ENCODE measurements at places on chromosomes 4 and X. TPM values are rescaled to one million over a fixed set of nuclear protein-coding genes. Genes with fewer than 3 reads are reported as not detected.

- no peaks in the 10 kb centered on the region for H3K36me3 ChIP-seq
- no peak for DNase-seq
- no peaks in the 10 kb centered on the region for H3K4me1 ChIP-seq
- no peak overlapping the region for H3K27ac ChIP-seq
- H3K4me3 ChIP-seq, result no peak overlapping the region
Measured at GRCh38 chr4:169045862-169046584, 36.0 kb upstream of the CBR4 start.

GRCh38 chr4:128832243-128832625 lies 22.7 kb downstream of the JADE1 start:
- H3K27ac ChIP-seq, result peak overlapping the region; percentile 34
- peaks cover 12% of the 10 kb centered on the region for H3K4me1 ChIP-seq
- no peak for DNase-seq
- no peak overlapping the region for H3K4me3 ChIP-seq
- peaks cover 53% of the 10 kb centered on the region for H3K36me3 ChIP-seq
- no peaks in the 10 kb centered on the region for H3K27me3 ChIP-seq

DNA sequence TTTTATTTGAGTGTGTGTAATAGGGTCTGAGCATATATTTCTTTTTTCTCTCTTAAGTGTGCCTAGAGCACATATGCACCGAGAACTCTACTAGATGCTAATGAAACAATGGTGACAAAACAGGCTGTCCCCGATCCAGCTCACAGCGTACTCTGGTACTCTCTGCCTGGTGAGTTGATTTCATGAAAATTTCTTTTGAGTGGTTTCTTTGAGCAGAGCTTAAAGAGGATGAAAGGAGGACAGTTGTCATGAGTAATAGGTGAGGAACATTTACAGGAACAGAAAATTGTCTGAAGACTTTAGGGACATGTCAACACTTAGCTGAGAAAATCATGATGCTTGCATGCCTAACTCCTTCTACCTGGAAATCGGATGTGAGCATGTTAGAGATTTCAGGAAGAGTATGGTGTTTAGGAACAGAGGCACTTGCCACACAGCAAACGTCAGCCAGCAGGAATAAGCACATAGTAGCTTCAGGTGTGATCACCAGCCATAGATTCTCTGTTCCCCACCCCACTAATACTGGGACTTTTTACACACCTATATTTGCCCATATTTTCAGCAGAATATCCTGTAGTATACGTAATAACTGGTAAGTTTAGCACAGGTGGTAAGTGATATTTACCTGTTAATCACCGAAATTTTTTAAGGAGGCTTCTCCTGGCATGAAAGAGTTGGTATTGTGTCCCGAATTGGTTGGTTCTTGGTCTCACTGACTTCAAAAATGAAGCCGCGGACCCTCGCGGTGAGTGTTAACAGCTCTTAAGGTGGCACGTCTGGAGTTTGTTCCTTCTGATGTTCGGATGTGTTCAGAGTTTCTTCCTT lies 111.1 kb downstream of the ZNF330 start:
- peak overlapping the region; percentile 75 for H3K4me3 ChIP-seq
- peaks cover 7% of the 10 kb centered on the region for H3K27me3 ChIP-seq
- peaks cover 84% of the 10 kb centered on the region for H3K4me1 ChIP-seq
- H3K27ac ChIP-seq, result no peak overlapping the region

- H3K4me1 ChIP-seq, result no peaks in the 10 kb centered on the region
- peaks cover 6% of the 10 kb centered on the region for H3K27me3 ChIP-seq
- H3K4me3 ChIP-seq, result no peak overlapping the region
Measured at GRCh38 chrX:46209768-46210167, 335.5 kb downstream of the ZNF674 start.

DNA sequence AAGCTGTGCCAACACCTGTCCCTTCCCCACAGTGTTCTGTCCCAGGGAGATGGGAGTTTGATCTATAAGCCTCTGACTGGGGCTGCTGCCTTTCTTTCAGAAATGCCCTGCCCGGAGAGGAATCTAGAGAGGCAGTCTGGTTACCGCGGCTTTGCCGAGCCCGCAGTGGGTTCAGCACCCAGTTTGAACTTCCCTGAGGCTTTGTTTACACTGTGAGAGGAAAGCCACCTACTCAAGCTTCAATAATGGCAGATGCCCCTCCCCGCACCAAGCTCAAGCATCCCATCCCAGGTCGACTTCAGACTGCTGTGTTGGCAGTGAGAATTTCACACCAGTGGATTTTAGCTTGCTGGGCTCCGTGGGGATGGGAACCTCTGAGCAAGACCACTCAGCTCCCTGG lies 33.3 kb upstream of the ARSJ start:
- no peak for DNase-seq
- no peaks in the 10 kb centered on the region for H3K4me1 ChIP-seq
- no peaks in the 10 kb centered on the region for H3K27me3 ChIP-seq
- no peak overlapping the region for H3K27ac ChIP-seq

GRCh38 chrX:48590203-48591103 lies 6.8 kb upstream of the WDR13 start:
- H3K27me3 ChIP-seq, result no peaks in the 10 kb centered on the region
- H3K4me3 ChIP-seq, result no peak overlapping the region
- H3K36me3 ChIP-seq, result no peaks in the 10 kb centered on the region
- DNase-seq, result no peak

DNA sequence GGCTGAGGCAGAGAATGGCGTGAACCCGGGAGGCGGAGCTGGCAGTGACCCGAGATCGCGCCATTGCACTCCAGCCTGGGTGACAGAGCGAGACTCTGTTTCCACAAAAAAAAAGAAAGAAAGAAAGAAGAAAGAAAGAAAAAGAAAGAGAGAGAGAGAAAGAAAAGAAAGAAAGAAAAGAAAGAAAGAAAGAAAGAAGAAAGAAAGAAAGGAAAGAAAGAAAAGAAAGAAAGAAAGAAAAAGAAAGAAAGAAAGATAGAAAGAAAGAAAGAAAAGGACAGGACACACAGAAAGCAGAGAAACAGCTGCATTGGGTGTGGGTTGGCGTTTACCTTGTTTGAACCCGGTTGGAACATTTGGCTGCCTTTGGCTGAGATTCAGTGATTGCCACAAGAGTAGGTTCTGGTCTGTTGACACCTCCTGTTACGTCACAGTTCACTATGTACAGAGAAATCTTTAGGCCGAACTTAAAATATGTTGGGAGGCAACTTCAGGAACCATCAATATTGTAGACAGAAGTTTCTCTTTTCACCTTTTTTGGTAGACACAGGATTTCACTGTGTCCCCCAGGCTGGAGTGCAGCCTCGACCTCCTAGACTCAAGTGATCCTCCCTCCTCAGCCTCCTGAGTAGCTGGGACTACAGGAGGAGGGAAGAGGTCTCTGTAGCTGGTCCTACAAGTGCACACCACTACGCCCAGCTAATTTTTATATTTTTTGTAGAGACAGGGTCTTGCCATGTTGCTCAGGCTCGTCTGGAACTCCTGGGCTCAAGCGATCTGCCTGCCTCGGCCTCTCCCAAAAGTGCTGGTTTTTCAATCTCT lies 16.3 kb upstream of the PLCXD1 start:
- H3K27me3 ChIP-seq, result no peaks in the 10 kb centered on the region
- no peak for DNase-seq
- H3K27ac ChIP-seq, result no peak overlapping the region
- H3K36me3 ChIP-seq, result no peaks in the 10 kb centered on the region
- no peak overlapping the region for H3K4me3 ChIP-seq
- H3K4me1 ChIP-seq, result no peaks in the 10 kb centered on the region

- H3K27me3 ChIP-seq, result no peaks in the 10 kb centered on the region
- H3K36me3 ChIP-seq, result no peaks in the 10 kb centered on the region
- no peak overlapping the region for H3K4me3 ChIP-seq
- no peak overlapping the region for H3K27ac ChIP-seq
- H3K4me1 ChIP-seq, result no peaks in the 10 kb centered on the region
- no peak for DNase-seq
Measured at GRCh38 chr4:180449395-180449956, 1793.7 kb upstream of the TENM3 start.

GRCh38 chr4:24794916-24795665 lies at the start of gene SOD3:
TSS of gene SOD3 (plus strand) at chr4:24795573. CDS start at chr4:24799522, 3,949 bp downstream.
- peaks cover 18% of the 10 kb centered on the region for H3K4me1 ChIP-seq
- no peak within 1 kb of the TSS for H3K27ac ChIP-seq
- H3K36me3 ChIP-seq, result no peaks in the 10 kb centered on the region
- no peak for DNase-seq

DNA sequence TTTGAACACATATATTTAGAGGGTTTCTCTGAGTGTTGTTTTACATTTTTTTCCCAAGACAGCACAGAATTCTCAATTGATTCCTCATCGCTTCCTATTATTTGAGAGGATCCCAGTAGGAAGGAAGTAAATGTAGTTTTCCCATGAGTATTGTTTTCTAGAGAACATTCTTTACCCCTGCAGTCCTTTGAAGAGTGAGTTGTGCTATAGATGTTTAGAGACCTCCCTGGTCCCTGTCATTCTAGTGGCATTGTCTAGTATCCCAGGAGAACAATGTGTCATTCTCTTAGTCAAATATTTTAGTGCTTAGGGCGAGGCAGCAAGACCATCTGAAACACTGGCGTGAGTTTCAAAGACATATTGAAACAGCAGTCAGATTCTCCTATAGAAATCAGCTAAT lies 32.5 kb downstream of the SORBS2 start:
- no peak overlapping the region for H3K27ac ChIP-seq
- no peaks in the 10 kb centered on the region for H3K4me1 ChIP-seq
- H3K27me3 ChIP-seq, result peaks cover under 1% of the 10 kb centered on the region
- no peak overlapping the region for H3K4me3 ChIP-seq

- no peak overlapping the region for H3K27ac ChIP-seq
- H3K36me3 ChIP-seq, result no peaks in the 10 kb centered on the region
- H3K4me1 ChIP-seq, result no peaks in the 10 kb centered on the region
Measured at GRCh38 chr4:110025718-110026117, 113.0 kb downstream of the EGF start.

GRCh38 chr4:101175896-101176676 lies 171.2 kb downstream of the PPP3CA start:
- H3K36me3 ChIP-seq, result no peaks in the 10 kb centered on the region
- H3K4me3 ChIP-seq, result no peak overlapping the region
- DNase-seq, result no peak
- H3K4me1 ChIP-seq, result no peaks in the 10 kb centered on the region
- H3K27me3 ChIP-seq, result no peaks in the 10 kb centered on the region
- H3K27ac ChIP-seq, result no peak overlapping the region

GRCh38 chr4:2572866-2573265 lies 36.4 kb downstream of the FAM193A start:
- no peak for DNase-seq
- H3K4me3 ChIP-seq, result no peak overlapping the region
- H3K27me3 ChIP-seq, result no peaks in the 10 kb centered on the region
- H3K36me3 ChIP-seq, result no peaks in the 10 kb centered on the region
- peaks cover 10% of the 10 kb centered on the region for H3K4me1 ChIP-seq
- no peak overlapping the region for H3K27ac ChIP-seq

- H3K27me3 ChIP-seq, result no peaks in the 10 kb centered on the region
- no peak overlapping the region for H3K4me3 ChIP-seq
- DNase-seq, result no peak
- H3K27ac ChIP-seq, result no peak overlapping the region
- no peaks in the 10 kb centered on the region for H3K4me1 ChIP-seq
- peaks cover 45% of the 10 kb centered on the region for H3K36me3 ChIP-seq
Measured at GRCh38 chr4:122313006-122313646, 65.7 kb upstream of the ADAD1 start.

GRCh38 chrX:123358457-123358856 lies 174.4 kb downstream of the GRIA3 start:
- no peak overlapping the region for H3K4me3 ChIP-seq
- no peak for DNase-seq
- no peaks in the 10 kb centered on the region for H3K4me1 ChIP-seq
- H3K36me3 ChIP-seq, result no peaks in the 10 kb centered on the region
- H3K27ac ChIP-seq, result no peak overlapping the region

Gene MAGED4
- polyA plus RNA-seq, result not detected

Gene CAMK2D
- polyA plus RNA-seq, result 30.6 TPM

Gene WAS
- polyA plus RNA-seq, result 202 TPM

Gene UGT8
- not detected for polyA plus RNA-seq

Gene GAB3
- 6.2 TPM for polyA plus RNA-seq

Gene EMCN
- polyA plus RNA-seq, result not detected

Gene PNMA5
- polyA plus RNA-seq, result 1.1 TPM

Gene CTAG2
- not detected for polyA plus RNA-seq

All from CD14-positive monocyte (primary cell).